Fibroblast of pulmonary artery (primary cell): ENCODE measurements at places on chromosomes 5 and 9.

DNA sequence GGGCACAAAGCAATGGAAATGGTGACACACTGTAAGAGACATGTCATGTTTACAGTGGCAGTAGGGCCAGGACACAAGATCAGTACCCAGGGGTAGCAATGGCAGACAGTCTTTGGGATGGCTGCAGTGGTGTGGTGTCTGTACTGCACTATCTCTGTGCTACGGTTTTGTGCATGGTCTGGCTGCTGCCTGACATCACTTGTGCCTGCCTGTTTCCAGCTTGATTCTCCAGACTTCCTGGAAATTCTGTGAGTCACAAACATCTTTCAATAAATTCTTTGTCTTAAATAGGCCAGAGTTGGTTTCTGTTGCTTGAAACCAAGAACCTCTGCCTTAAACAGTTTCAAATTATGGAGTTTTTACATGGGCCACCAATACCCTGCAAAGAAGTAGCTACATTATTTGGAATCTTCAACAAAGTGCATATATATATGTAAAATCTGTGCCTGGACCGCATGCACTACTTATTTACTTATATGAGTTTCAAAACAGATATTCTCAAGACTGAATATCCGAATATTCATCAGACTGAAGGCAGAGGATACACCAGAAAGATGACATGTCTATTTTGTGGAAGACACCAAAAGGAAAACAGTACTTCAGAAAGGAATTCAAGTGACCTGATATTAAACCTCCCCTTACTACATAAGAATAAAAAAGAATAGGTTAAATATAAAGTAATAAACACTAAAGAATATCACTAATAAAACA is 188.1 kb downstream of the RFX3 start:
- peak; percentile 85 for DNase-seq

DNA sequence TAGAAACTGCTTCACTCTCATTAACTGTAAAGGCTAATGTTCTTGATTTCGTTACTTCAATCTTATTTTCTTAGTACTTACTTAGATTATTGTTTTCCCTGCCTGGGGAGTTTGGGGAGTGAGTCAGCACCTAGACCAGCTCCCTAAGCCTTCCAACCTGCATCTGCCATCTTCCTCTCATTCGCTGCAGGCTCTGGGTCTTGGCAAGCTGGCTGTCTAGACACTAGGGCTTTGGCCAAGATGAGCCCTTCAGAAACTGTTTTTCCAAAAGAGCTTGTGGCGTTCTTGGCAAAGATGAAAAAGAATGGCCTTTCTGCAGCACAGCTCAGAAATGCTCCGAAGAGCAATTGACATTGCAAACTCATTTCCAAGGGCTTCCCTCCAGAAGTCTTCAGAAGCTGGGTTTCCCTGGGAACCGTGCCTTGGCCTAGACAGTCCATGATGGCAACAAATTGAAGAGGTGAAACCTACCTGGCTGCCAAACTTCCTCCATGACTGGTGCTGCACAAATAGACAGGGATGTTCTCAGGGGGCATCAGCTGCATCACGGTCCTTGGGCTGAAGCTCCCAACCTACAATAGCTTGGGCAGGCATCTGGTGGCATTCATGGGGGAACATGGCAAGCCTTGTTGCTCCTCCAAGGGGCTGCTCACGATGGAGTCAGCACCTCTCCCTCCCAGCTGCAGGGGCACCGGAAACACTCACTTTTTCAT is 76.6 kb downstream of the NSUN2 start:
- no peak for DNase-seq

- DNase-seq = no peak
These were observed 329 bp downstream of the SYK start for GRCh38 chr9:90801973-90802322.

GRCh38 chr5:151632941-151633340 is 41.8 kb upstream of the FAT2 start:
- DNase-seq = no peak
